Sciatic nerve (tissue), 2 donors: ENCODE measurements at places on chromosomes 2 and 18. TPM values are rescaled to one million over a fixed set of nuclear protein-coding genes. Genes with fewer than 3 reads are reported as not detected.

Gene TFCP2L1
- total RNA-seq: 0.27 TPM

Gene KDM3A
- total RNA-seq: 70.1 TPM

Gene ALLC
- 7.6 TPM for total RNA-seq

Gene SLC11A1
- total RNA-seq: 36.6 TPM

Gene ONECUT2
- total RNA-seq: not detected

Gene TNFAIP6
- 14.4 TPM for total RNA-seq

Gene SLC19A3
- 7.1 TPM for total RNA-seq

Gene ACVR1C
- total RNA-seq: 2.8 TPM

Gene FOXI3
- not detected for total RNA-seq

Gene MARCO
- total RNA-seq: 22.0 TPM

Gene COX5B
- total RNA-seq: 140 TPM

Gene CYS1
- total RNA-seq: 9.3 TPM

Gene DPP4
- total RNA-seq: 11.8 TPM

Gene GPR45
- total RNA-seq: not detected

Gene NXPH2
- not detected for total RNA-seq

Gene GDF7
- total RNA-seq: 7.6 TPM

Gene ATRAID
- 92.1 TPM for total RNA-seq

Gene MCEE
- 25.1 TPM for total RNA-seq

Gene ANO7
- 3.8 TPM for total RNA-seq

Gene RFTN2
- total RNA-seq: 47.7 TPM

Gene KCNK3
- total RNA-seq: 0.53 TPM

Gene ZAP70
- total RNA-seq: 4.5 TPM

Gene NCKAP5
- total RNA-seq: 10.5 TPM

Gene MDH1B
- total RNA-seq: 1.9 TPM

Gene CHST9
- total RNA-seq: 2.4 TPM

Gene DYSF
- 21.8 TPM for total RNA-seq

Gene ARHGAP28
- 9.7 TPM for total RNA-seq

Gene PECR
- 15.1 TPM for total RNA-seq

Gene KIF5C
- 62.7 TPM for total RNA-seq

Gene FOXD4L1
- not detected for total RNA-seq

Gene ELOA2
- total RNA-seq: not detected

Gene ANKRD30B
- total RNA-seq: 17.2 TPM

Gene ZDBF2
- total RNA-seq: 23.8 TPM

Gene PROKR1
- 0.18 TPM for total RNA-seq

Gene CPS1
- total RNA-seq: 6.9 TPM

Gene VIT
- 67.9 TPM for total RNA-seq

Gene CD226
- 3.1 TPM for total RNA-seq

Gene LYG2
- not detected for total RNA-seq

Gene CDH20
- total RNA-seq: 2.4 TPM

Gene SULT1C2
- 3.3 TPM for total RNA-seq

Gene ERMN
- total RNA-seq: 4.6 TPM

Gene LRRC30
- total RNA-seq: not detected

Gene GTF3C2
- total RNA-seq: 57.1 TPM

Gene EFHD1
- total RNA-seq: 41.9 TPM

Gene TUBA4B
- total RNA-seq: not detected

Gene KIF1A
- total RNA-seq: 123 TPM

Gene PSMA8
- not detected for total RNA-seq

Gene SLC5A7
- not detected for total RNA-seq

Gene KCNG2
- 0.22 TPM for total RNA-seq

Gene DPP10
- total RNA-seq: 2.2 TPM

Gene NDC80
- 1.3 TPM for total RNA-seq

Gene GALNT3
- total RNA-seq: 2.5 TPM

Gene TCF7L1
- 26.9 TPM for total RNA-seq

Gene TEKT4
- not detected for total RNA-seq

Gene AQP4
- total RNA-seq: 0.27 TPM

Gene RUFY4
- 0.36 TPM for total RNA-seq

Gene BOK
- total RNA-seq: 31.1 TPM

Gene GAREM1
- total RNA-seq: 29.9 TPM

Gene BOLL
- total RNA-seq: not detected
